ENCODE measurements at places on chromosomes 7 and 10.

- no peak for DNase-seq
These were observed 387.0 kb upstream of the NRP1 start for GRCh38 chr10:33721509-33721908.

- no peak for DNase-seq
These were observed 197.3 kb downstream of the PRPF18 start for GRCh38 chr10:13784067-13784466.

DNA sequence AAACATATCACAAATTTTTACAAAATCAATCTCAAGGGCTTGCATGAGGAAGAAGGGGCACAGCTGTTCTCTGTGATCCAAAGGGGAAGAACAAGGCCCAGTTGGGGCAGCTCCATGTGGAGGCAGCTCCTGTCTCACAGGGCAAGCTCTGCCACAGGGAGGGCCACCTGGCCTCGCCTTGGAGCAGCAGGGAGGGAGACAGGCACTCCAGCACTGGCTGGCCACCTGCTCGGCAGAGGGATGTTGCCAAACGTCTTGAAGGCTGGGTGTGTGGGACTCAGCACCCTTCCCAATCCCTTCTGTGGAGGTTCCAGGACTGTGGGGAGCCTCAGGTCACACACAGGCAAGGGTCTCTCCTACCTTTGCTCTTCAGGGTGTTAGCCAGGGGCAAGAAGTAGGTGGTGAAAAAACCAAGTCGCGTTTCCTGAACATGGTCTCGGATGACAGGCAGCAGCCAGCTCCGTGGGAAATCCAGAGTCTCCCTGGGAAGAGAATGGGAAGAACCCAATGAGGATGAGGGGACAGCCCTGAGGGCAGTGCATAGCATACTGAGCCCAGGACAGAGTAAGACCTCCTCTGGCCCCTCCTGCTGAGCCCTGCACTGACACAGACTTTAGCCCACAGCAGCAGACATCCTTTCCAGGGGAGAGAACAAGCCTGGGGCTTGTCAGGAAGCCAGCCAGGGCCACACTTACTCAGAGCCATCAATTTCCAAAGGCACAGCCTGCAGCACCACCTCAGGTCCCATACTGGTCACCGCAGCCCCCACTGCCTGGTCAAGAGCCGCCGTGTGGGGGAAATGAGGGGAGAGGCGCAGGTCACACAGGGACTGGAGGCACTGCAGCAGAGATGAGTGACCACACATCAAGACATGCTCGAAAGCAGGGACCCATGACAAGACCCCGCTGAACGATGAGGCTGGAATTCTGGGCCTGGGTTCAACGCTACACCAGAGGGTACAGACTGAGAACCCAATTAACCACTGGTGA is 21.9 kb downstream of the RRP12 start:
- no peak for DNase-seq

- no peak for DNase-seq
These were observed 4.1 kb upstream of the LIPN start for GRCh38 chr10:88755753-88756152.

DNA sequence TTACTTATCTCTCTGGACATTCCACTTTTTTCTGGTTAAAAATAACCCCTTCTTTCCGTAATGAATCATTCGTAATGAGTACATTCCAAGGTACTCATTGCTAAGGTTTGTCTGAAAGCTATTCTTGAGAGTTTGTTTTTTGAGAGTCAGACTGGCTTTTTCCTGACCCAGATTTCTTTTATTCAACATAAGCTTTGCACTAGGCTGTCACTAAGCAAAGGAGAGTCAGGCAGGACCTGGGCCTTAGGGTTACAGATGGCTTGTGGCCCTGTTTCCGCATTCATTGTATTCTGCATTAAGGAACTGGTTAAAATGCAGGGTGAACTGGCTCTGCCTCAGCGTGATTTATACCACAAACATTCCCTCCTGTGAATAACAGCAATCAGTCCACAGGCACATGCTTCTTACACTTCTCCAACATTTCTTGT is 84.1 kb downstream of the POM121L12 start:
- no peak for DNase-seq

DNA sequence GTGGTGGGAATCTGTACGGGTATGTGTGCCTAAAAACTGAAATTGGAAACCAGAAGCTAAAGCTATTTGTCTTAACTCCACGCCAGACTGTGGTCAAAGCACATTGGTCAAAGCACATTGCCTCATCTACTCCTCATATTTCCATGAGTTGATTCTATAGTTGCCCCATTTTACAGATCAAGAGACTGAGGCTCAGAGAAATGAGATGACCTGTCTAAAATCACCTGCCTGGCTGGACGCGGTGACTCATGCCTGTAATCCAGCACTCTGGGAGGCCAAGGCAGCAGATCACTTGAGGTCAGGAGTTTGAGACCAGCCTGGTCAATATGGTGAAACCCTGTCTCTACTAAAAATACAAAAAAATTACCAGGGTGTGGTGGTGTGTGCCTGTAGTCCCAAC is 21.7 kb upstream of the MNX1 start:
- DNase-seq, result no peak

DNA sequence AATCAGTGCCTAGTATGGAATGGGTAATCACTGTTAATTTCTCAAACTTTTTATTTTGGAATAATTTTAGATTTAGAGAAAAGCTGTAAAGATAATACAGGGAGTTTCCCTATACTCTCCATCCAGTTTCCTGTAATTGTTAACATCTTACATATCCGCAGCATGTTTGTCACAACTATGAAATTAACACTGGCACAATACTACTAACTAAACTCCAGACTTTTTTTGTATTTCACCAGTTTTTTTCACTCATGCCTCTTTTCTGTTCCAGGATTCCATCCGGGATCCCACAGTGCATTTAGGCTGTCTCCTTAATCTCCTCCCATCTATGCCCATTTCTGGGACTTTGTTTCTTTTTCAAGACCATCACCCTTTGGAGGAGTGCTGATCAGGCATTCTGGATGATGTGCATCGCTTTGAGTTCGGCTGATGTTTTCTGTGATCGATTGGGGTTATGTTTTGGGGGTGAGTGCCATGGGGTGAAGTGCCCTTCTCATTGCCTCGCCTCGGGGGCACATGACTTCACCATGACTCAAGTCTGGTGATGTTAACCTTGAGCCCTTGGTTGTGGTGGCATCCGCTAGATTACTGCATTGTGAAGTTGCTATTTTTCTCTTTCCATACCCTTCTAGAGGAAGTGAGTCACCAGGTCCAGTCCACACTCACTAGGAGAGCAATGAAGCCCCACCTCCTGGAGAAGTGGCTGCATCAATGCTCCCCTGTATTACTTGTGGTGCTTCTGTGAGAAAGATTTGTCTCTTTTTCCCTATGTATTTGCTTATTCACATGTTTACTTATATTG is 43.9 kb upstream of the GRB10 start:
- no peak for DNase-seq

DNA sequence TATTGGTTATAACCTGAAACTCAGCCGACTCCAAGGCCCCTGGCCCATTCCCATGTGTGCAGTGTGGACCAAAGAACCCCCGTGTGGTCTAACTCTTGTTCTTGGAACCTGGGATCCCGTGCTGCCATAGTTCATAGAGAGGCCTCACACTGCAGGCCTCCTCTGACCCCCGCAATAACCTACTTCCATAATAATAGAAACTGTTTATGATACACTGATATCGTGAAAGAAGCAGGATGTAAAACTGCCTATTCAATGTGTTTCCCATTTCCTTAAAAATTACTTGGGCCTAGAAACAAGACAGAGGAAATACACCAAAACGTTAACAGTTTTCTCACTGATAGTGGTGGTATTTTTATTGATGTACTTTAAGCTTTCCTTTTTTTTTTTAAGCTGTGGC is 109.2 kb upstream of the KDM7A start:
- no peak for DNase-seq

- DNase-seq, result peak; percentile 82
These were observed 447.6 kb upstream of the ZMIZ1 start for GRCh38 chr10:78620985-78621799.

GRCh38 chr7:100127866-100128636 is 1.3 kb downstream of the MBLAC1 start:
- no peak for DNase-seq

DNA sequence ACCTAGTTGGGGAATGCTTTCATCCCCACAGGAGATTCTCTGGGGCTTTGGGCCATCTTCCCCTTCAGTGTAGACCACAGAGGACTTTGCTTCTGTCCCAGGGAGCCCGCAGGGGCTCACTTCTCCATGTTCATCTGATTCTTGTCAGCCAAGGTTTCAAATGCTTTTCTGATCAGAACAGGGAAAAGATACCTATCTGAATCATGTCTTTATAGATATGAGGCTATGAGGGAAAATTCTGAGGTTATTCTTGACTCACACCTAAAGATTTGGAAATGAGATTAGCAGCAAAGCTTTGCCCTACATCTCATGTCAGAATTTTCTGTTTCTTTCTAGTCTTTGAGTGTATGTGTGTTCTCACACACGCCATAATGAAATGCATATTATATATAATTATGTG is 53.3 kb downstream of the FIGNL1 start:
- no peak for DNase-seq

DNA sequence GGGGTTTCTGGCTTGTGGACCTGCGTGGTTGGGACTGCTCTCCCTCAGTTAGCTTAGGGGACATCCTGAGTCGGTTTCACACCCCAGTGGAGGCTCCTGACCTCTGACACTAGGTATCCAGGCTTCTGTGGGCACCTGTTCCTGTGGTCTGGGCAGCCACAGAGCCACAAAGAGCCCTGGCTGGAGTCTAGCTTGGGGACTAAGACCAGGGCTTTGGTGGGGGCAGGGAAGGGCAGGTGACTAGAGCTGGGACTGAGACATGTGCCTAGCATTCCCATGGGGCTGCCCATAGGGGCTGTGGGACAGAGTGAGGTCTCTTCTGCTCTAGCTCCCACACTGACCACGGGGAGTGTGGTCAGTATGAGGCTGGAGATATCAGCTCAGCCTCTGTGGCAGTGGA is 4.0 kb upstream of the TMEM270 start:
- DNase-seq, result no peak

GRCh38 chr7:140650367-140650766 is 9.8 kb upstream of the DENND2A start:
- DNase-seq, result no peak

GRCh38 chr10:25102147-25102822 is 72.5 kb upstream of the GPR158 start:
- no peak for DNase-seq

DNA sequence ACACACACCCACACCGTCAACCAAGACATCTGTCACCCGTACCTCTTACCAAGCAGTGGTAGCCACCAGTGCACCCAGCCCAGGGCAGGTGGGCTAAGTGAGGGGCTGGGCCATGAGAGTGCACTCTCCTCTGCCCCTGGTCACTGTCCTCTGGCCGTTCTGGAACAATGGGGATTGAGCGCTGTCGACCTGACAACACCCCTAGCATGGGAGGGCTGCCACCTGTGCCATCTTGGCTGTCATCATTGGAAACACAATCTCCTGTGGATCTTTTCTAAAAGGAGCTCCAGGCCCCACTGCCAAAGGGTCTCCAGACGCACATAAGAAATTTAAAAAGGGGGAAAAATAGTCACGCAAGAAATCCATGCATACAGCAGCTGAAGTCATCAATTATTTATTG is 80.1 kb downstream of the CTBP2 start:
- no peak for DNase-seq

DNA sequence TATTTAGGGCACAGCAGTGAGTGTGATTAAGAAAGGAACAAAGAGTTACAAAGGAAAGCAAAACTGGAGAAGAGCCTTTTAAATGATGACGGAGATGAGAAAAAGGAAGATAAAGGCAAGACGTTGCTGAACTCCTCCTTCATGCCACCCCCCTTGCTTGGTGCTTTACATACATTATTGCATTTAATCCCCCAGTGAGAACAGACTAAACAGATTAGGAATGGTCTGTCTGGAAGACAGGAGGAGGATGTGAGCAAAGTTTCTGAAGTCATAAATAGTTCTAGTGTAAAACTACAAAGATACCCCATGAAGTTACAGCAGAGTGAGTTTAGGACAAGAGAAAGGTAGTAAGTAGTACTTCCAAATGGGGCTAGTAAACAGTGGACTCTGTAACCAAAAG is 113.5 kb downstream of the PLCE1 start:
- DNase-seq, result no peak

DNA sequence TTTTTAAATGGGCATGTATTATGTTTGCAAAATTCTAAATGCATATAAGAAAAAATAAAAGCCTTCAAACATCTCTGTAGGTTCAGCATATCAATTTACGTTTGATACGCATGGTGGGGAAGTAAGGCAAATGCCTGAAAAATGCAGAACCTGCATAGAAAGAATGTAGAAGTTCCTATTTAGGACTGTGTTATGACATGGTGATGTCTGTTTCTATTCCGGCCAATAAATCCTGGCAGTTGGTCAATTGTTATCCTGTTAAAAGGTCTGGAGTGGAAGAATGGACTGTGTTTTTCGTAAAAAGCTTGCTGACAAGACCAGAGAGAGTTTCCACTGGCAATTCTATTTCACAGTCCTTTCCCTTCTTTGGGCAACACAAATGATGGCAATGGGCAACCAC is 49.6 kb upstream of the CAV2 start:
- DNase-seq, result no peak

DNA sequence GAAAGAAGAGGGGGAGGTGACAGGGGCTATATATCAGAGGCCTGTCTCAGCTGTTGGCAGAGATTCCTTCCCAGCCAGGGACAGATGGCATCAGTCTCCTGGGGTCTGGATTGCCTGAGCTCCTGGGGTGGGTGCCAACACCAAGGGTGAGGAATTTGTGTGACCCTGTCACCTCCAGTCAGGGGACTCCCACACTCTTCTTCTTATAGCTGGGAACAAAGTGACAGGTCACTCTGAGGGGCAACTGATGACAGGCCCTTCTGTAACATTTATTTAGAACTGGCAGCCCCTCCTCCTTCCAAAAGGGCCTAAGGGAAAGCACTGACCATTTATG is 53.7 kb upstream of the DUSP5 start:
- DNase-seq, result no peak

DNA sequence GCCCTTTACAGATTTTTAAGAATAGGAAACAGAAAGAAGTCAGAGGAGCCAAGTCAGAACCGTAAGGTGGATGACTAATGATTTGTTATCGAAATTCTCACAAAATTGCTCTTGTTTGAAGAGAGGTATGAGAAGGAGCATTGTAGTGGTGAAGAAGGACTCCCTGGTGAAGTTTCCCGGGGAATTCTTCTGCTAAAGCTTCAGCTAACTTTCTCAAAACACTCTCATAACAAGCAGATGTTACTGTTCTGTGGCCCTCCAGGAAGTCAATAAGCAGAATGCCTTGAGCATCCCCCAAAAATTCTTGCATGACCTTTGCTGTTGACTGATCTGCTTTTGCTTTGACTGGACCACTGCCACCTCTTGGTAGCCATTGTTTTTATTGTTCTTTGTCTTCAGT is 152.9 kb downstream of the HGF start:
- DNase-seq, result no peak

- DNase-seq, result no peak
These were observed 65.6 kb upstream of the ADO start for GRCh38 chr10:62738916-62739315.
